ENCODE measurements at places on chromosomes 13 and 19.

- DNase-seq: no peak
Measured at GRCh38 chr13:43343645-43344044, 320.3 kb downstream of the DNAJC15 start.

- no peak for DNase-seq
Measured at GRCh38 chr13:23654111-23655110, 84.2 kb downstream of the TNFRSF19 start.

- peak; percentile 43 for DNase-seq
Measured at GRCh38 chr19:18717601-18718000, 34.1 kb downstream of the CRTC1 start.

DNA sequence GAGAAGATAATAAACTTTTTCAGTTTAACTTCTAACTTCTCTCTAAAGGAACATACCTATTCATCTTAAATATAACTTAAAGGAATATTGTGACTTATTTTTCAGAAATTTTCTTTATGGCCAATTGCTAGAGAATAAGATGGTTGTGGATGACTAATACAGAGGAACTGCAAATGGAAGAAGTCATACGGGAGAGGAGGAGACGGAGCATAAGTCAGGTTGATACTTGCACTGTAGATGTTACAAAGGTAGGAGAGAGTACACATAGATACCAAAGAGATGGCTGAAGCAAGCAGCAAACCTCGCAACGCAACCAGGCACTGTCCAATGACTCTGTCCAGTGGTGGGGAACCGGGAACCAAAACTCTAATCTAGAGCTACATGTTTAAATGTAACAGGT is 963.4 kb downstream of the PCDH9 start:
- DNase-seq: no peak

DNA sequence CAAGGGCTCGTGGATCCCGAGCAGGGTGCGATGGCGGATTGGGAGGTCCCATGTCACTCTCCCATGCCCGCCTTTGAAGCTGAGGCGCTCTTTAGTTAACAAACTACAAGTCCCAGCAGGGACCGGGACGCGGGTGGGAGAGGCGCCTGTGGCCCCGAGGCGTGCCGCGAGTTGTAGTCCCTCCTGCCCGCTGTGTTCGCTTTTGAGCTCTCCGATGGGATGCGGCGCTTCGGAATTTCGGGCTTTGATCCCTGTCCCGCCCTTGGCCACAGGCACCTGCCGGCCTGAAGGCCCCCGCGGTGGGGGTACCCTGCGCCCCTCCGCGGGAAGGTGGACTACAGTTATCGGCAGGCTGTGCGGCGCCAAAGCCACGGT is 11.0 kb downstream of the CYTH2 start:
- no peak for DNase-seq

DNA sequence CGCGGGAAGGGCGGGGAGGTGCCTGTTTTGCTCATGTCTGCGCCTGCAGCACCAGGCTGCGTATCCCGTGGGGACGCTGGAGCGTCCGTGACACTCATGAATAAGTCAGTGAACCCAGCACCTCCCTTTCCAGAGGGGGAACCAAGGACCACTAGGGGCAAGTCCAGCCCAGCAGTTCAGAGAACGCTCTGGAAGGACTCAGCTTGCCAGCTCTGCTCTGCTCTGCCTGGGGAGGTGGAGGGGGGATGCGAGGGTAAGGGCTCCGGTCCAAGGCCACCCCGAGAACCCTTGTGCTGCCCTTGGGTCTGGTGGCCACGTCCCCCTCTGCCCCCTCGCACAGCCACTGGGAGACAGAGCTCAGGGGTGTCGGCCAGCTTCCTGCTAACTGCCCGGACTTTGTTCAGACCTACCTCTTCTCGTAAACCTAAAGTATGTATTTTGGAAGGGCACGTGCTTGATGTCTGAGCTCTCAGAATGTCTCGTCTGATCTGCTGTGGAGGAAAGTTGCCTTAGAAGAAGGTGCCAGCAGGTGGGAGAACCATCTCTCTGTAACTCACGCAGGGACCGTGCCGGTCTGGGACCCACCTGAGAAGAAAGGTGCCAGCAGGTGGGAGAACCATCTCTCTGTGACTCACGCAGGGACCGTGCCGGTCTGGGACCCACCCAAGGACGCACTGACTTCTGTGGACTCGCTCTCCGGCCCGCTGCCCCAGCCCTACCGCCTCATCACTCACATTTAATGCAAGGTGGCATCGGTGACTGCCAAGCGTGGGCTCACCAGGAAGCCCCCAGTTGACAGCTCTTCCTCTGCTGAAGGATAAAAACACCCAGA is 34.1 kb downstream of the TMEM255B start:
- DNase-seq: no peak

GRCh38 chr13:56755181-56755935 is 385.4 kb upstream of the PRR20A start:
- no peak for DNase-seq

GRCh38 chr13:110349239-110349638 is 42.2 kb downstream of the COL4A2 start:
- no peak for DNase-seq

- DNase-seq: no peak
Measured at GRCh38 chr19:39951686-39952085, 17.3 kb upstream of the FCGBP start.

GRCh38 chr19:10135551-10136334 is 16.0 kb upstream of the EIF3G start:
- DNase-seq: no peak

GRCh38 chr19:45478454-45479238 is 10.8 kb downstream of the FOSB start:
- DNase-seq: peak; percentile 92

GRCh38 chr13:106835477-106835876 is 267.5 kb upstream of the ARGLU1 start:
- DNase-seq: no peak

DNA sequence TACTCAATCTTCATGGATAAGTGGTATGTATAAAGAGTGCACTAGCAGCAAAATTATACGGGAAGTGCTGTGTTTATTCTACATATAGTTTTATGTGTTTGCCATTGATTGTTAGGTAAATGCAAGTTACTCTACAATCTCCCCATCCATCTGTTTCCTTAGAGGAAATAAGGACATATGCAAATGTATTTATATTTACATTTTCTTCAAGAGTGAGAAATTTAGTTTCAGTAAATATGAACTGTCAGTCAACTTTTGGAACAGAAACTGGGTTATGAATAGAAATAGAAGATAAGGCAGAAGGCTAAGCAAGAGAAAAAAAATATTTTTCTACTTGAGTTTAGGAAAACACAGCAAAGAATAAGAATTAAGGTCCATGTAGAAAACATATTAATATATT is 176.1 kb upstream of the KLHL1 start:
- DNase-seq: no peak

DNA sequence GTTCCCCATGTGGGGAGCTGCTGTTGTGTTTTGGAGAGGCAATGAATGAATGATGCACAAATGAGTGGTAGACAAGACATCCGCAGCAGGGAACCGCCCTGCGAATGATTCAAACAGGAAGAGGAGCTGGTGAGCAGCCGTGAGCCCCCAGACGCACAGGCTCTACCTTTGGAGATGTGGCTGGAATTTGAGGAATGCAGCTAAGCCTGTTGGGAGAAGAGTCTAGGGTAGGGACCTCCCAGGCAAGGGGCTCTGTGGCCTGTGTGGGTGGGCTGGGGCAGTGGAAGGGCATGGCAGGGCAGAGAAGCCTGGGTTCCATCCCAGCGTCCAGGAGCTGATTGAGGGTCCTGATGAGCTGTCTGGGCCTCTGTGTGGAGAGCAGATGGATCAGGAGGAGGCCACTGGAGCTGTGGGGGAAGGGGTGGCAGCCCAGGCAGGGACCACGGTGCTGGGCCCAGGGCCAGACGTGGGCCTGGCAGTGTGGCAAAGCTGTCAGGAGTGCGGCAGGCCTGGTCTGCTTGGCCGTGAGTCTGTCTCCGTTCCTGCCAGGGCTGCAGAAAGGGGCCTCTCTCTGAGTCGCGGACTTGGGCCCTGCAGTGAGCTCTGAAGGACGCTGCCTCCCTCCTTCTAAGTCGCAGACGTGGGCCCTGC is 41.8 kb upstream of the DCUN1D2 start:
- DNase-seq: no peak

DNA sequence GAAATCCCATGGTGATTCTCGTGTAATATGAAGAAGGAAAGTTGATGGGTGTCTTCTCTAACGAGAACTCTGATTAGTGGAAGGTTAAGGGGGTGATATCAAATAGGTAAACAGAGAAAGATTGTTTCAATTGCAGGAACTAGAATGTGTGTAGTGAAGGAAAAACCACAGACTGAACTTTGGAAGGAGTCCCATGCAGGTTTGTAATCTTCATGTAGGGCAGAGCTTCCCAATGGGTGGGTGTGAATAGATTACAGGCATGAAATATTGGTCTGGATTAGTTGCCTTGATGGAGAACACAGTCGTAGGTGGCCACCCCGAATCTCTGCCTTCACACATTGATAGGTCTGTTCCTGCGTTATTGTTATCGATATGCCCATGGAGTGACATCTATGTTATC is 295.5 kb downstream of the KCNRG start:
- no peak for DNase-seq

GRCh38 chr19:3135961-3136683 is at the start of gene GNA15:
Gene GNA15, plus strand, starts transcription at chr19:3136033. Its CDS starts 418 bp downstream, at chr19:3136451.
- no peak for DNase-seq

- DNase-seq: peak; percentile 91
Measured at GRCh38 chr19:10502524-10503001, 593 bp downstream of the KEAP1 start.

DNA sequence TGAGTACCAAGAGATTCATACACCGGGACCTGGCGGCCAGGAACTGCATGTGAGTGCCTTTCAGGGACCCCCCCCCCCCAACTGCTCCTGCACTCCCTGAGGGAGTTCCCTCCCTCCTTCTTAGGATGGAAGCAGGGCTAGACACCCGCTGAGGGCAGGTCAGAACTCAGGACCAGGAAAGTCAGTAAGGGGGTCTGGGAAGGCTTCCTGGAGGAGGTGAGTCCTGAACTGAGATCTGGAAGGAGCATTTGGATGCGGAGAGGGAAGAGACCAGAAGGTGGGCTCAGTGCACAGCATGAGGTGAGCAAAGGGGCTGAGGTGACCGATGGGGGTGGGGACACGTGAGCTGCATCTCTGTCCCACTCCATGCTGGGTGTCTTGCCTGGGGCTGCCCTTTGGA is 10.5 kb upstream of the HNRNPUL1 start:
- no peak for DNase-seq

DNA sequence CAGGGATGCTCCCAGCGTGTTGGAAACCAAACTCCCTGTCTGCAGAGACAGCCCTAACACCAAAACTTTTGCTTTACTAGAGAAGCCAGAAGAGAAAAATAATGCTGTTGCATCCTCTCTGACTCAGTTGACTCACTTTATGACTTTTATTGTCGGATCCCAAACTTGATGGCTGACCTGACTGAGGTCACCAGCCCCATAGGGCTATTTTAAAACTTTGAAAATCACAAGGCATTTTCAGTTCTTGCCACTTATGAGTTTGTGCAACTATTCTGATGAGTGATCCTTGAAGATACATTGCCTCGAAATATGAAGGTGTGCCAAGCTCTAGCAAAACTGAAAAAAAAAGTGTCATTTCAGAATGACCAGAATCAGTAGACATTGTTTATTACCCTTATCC is 320.2 kb downstream of the DLEU7 start:
- no peak for DNase-seq

GRCh38 chr19:29485293-29485692 is 40.5 kb upstream of the VSTM2B start:
- no peak for DNase-seq

GRCh38 chr13:28204043-28204442 is 65.7 kb downstream of the PAN3 start:
- DNase-seq: no peak

- DNase-seq: no peak
Measured at GRCh38 chr19:55459950-55460657, 1.3 kb downstream of the ISOC2 start.

- peak; percentile 80 for DNase-seq
Measured at GRCh38 chr19:10230861-10231611, at the start of gene S1PR2. Gene S1PR2, minus strand, starts transcription at chr19:10231331. Its CDS starts 6,426 bp downstream, at chr19:10224905.

GRCh38 chr19:11079999-11080398 is 9.3 kb upstream of the LDLR start:
- DNase-seq: no peak

GRCh38 chr19:12867120-12868099 is 13.8 kb downstream of the DNASE2 start:
- DNase-seq: no peak

- no peak for DNase-seq
Measured at GRCh38 chr13:98921015-98921580, 56.8 kb downstream of the DOCK9 start.

DNA sequence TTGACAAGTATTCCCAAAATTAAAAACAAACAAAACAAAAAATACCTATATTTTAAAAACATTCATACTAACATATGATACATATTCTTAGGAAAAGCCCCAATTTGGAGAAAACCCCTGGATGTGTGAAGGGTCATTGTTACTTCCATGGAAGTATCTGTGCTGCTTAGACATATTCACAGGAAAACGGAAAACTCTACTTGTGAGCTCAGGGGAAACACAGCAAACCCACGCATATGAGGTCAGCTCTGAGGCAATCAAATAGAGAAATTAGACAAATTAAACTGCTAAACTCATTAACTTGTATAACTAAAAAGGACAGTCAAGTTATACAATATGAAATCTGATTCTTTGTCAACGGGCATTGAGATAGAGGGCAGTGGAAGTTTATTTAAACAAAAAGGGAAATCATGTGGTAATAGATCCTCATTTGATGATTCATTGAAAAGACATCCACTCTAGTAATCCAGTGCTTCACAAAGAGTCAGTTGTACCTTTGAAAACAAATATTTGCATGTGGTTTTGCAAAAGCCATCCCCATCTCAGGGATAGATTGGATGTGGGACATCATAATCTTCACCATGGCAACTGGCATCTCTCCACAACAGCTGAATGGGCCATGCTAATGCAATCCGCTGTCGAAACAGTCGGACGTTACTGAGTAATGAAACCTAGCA is 423.4 kb downstream of the ITGBL1 start:
- no peak for DNase-seq

- no peak for DNase-seq
Measured at GRCh38 chr19:3365836-3366752, at the start of gene NFIC. Gene NFIC, plus strand, starts transcription at chr19:3366583. Its CDS starts 54 bp downstream, at chr19:3366637.

GRCh38 chr19:46630586-46631205 is 5.3 kb downstream of the GNG8 start:
- peak; percentile 49 for DNase-seq

GRCh38 chr13:21106089-21106488 is 44.7 kb upstream of the LATS2 start:
- no peak for DNase-seq

GRCh38 chr19:17281391-17282304 is at the start of gene ANKLE1:
Gene ANKLE1, plus strand, starts transcription at chr19:17281901. Its CDS starts 20 bp downstream, at chr19:17281921.
- no peak for DNase-seq

DNA sequence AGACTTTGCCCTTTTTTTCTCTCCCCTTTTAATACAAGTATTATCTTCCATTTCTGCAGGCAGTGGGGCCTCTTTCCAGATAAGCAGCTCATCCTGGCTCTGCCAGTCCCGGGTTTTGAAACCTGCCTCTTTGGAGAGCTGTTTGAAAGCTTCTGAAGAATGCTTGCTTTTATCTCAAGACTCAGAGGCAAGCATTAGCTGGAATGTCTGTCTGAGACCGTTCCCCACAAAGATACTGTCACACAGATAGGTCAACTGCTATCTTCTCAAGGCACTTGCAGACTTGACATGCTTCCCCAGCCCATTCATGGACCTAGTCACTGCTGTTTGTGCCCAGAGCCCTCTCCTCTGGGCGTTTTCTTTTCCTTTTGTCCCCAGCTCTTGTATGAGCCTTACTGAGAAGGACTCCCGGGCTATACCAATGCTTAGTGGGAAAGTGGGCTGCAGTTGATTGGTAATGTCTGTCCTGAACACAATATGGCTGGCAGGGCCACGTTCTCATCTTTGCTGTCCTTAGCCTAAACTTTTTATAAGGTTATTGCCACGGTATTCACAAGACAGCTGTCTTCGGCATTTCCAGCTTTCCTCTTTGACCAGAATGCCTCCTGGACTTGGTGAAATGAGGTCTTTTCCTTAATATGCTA is 13.4 kb downstream of the SERP2 start:
- DNase-seq: no peak
